ENCODE measurements at places on chromosomes 16 and 17.

- no peak for DNase-seq
Observed at GRCh38 chr16:21097151-21097550, 53.5 kb downstream of the DNAH3 start.

DNA sequence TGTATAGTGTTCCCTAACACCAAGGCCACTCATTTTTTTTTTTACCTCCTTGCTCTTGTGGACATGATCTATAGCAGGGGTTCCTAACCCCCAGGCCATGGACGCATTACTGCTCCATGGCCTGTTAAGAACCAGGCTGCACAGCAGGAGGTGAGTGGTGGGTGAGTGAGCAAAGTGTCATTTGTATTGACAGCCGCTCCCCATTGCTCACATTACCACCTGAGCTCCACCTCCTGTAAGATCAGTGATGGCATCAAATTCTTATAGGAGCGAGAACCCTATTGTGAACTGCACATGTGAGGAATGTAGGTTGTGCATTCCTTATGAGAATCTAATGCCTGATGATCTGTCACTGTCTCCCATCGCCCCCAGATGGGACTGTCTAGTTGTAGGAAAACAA is 342.0 kb downstream of the SOX9 start:
- no peak for DNase-seq

- no peak for DNase-seq
Observed at GRCh38 chr17:79075861-79076406, 1.3 kb downstream of the ENGASE start.

- peak; percentile 69 for DNase-seq
Observed at GRCh38 chr16:3188925-3189825, 1.2 kb downstream of the OR1F1 start.

GRCh38 chr17:69065113-69065512 is 4.4 kb upstream of the ABCA9 start:
- no peak for DNase-seq

DNA sequence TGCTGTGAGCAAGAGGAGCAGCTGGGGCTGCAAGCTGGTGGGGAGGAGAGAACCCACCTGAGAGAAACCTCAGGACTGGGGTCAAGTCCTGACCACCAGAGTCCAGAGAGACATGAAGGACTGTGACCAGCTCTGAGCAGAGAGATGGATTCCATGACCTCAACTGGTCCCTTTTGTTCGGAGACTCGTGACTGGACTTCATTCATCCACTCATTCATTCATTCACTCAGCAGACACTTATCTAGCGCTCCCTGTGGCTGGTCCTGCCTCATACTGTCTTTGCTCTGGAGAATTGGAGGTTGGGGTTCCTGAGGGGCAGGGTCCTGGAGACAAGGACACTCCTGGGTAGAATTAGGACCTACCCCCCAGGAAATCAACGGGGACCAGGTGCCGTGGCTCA is 4.0 kb downstream of the ERBB2 start:
- DNase-seq = no peak

DNA sequence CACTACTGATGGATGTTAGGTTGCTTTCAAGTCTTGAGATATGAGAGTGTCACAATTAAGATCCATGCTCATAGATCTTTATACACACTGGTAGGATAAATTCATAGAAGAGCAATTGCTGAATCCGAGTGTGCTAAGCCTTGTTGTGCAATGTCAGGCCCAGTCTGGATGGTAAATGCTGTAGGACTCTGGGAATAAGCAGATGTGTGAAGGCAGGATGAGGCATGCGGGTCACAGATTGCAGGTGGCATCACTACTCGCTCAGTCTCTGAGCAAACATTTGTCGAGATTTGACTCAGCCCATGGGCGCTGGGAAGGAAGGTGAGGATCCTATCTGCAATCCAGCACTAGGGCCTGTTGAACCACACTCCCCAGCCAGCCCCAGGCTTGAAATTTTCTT is 40.7 kb downstream of the TMEM186 start:
- no peak for DNase-seq

GRCh38 chr17:1087381-1088241 is 90.7 kb downstream of the TIMM22 start:
- DNase-seq = no peak

DNA sequence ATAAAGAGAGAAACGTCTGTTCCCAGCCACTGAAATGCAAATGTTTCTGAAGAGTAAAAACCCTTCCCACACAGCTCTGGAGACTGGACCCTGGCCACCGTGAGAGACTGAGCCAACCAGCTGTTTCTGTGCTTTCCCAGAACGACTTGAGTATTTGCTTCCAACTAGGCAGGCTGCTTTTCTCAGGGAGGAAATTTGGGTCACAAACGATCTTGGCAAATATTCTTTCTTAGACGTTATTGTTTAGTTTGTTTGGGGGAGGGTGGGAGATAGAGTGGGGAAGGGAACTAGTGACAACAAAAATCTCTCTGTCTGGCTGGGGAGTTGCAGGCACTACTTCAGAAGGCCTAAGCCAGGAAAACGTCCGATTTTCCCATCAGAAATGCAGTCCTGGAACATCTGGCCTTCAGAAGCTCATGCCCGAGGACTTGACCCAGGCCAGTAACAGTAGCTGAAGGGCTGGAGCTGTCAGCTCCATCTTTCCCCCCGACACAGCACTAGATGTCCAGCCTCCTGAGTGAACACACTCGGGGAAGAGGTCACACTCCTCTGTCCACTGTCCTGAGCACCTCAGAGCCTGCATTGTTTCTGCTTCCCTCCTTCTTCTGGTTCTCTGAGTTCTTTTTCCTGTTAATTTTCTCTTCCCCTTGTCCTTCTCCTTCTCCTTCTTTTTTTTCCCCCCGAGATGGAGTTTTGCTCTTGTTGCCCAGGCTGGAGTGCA is 4.0 kb downstream of the CCDC92B start:
- no peak for DNase-seq

GRCh38 chr17:82960419-82961271 is 118.8 kb upstream of the METRNL start:
- DNase-seq = no peak

GRCh38 chr17:44924107-44924544 is 8.8 kb upstream of the GFAP start:
- DNase-seq = no peak

Data from GM10248 (cell line).